GM12878 (cell line): ENCODE measurements at places on chromosomes 13 and 19. TPM values are rescaled to one million over a fixed set of nuclear protein-coding genes. Genes with fewer than 3 reads are reported as not detected.

Gene HAUS5
- 30.3 and 31.3 TPM in 2 replicates for polyA plus RNA-seq

Gene ZNF135
- polyA plus RNA-seq = not detected in 2 replicates

GRCh38 chr19:9645472-9645871, 24.4 kb upstream of the ZNF561 start:
- no peaks in the 10 kb centered on the region for H3K27me3 ChIP-seq
- H3K4me3 ChIP-seq = no peak overlapping the region
- no peaks in the 10 kb centered on the region for H3K4me1 ChIP-seq
- H3K27ac ChIP-seq = no peak overlapping the region
- DNase-seq = no peak
- peaks cover 1% of the 10 kb centered on the region; the same call in 1 of the 2 replicates for H3K36me3 ChIP-seq

DNA sequence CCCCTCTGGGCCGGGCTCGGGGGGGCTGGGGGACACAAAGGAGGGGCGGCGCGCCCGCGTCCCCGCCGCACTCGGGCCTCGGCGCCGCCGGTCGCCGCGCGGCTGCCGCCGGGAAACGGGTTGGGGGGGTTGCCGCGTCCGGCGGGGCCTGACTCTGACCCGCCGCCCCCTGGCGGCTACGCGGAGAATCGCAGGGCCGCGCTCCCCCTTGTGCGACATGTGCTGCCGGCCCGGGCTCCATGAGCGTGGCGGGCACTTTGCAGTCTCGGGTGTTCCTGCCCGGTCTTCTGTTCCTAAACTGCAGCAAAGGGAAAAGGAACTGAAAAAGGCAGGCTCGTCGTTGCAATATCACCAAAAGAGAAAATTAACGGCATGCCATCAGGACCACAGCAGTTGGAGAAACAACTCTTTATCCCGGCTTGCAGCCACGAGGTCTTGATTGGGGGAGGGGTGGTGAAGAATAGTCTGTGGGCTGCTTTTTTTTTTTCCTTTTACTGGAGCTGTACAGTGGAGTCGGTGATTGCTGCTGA, 1.5 kb downstream of the MIR17HG start:
- peak overlapping the region; percentile 91 for H3K4me3 ChIP-seq
- no peaks in the 10 kb centered on the region for H3K27me3 ChIP-seq
- peaks cover 6% of the 10 kb centered on the region; the same call in 1 of the 2 replicates for H3K4me1 ChIP-seq
- H3K27ac ChIP-seq = peak overlapping the region; percentile 86
- peak; percentile 43 for DNase-seq

Gene PRTN3
- not detected in 2 replicates for polyA plus RNA-seq

GRCh38 chr19:12944104-12944674, 1.5 kb upstream of the RAD23A start:
- H3K4me1 ChIP-seq = peaks cover 50% of the 10 kb centered on the region
- H3K27ac ChIP-seq = peak overlapping the region; percentile 72
- peaks cover 33% of the 10 kb centered on the region for H3K36me3 ChIP-seq
- no peak for DNase-seq
- no peaks in the 10 kb centered on the region for H3K27me3 ChIP-seq
- H3K4me3 ChIP-seq = peak overlapping the region; percentile 54; the same call in 1 of the 2 replicates

GRCh38 chr13:111659219-111659775, 338.9 kb downstream of the TEX29 start:
- H3K27ac ChIP-seq = no peak overlapping the region
- DNase-seq = no peak
- no peak overlapping the region for H3K4me3 ChIP-seq
- no peaks in the 10 kb centered on the region for H3K4me1 ChIP-seq
- H3K36me3 ChIP-seq = no peaks in the 10 kb centered on the region

Gene HCN2
- polyA plus RNA-seq = not detected in 2 replicates

- H3K27me3 ChIP-seq = no peaks in the 10 kb centered on the region
- no peak overlapping the region for H3K27ac ChIP-seq
- no peak overlapping the region for H3K4me3 ChIP-seq
- no peaks in the 10 kb centered on the region for H3K36me3 ChIP-seq
- no peak for DNase-seq
- no peaks in the 10 kb centered on the region for H3K4me1 ChIP-seq
These were observed 32.2 kb upstream of the TNFAIP8L1 start for GRCh38 chr19:4606921-4607678.

GRCh38 chr13:33169273-33169980, 116.1 kb downstream of the STARD13 start:
- DNase-seq = no peak
- no peak overlapping the region for H3K27ac ChIP-seq

GRCh38 chr13:81683521-81683920, 1342.6 kb upstream of the SPRY2 start:
- no peaks in the 10 kb centered on the region for H3K36me3 ChIP-seq
- no peak overlapping the region for H3K4me3 ChIP-seq
- no peaks in the 10 kb centered on the region for H3K4me1 ChIP-seq
- H3K27ac ChIP-seq = no peak overlapping the region

GRCh38 chr19:33110137-33110910, 21.6 kb upstream of the WDR88 start:
- DNase-seq = no peak
- no peak overlapping the region for H3K4me3 ChIP-seq
- H3K27me3 ChIP-seq = no peaks in the 10 kb centered on the region
- H3K27ac ChIP-seq = no peak overlapping the region

Gene OVOL3
- not detected in 2 replicates for polyA plus RNA-seq

GRCh38 chr13:113528813-113529180, 38.3 kb upstream of the DCUN1D2 start:
- no peaks in the 10 kb centered on the region for H3K4me1 ChIP-seq
- peaks cover 4% of the 10 kb centered on the region; the same call in 1 of the 2 replicates for H3K36me3 ChIP-seq
- no peak overlapping the region for H3K4me3 ChIP-seq
- DNase-seq = no peak
- no peak overlapping the region for H3K27ac ChIP-seq
- no peaks in the 10 kb centered on the region for H3K27me3 ChIP-seq

DNA sequence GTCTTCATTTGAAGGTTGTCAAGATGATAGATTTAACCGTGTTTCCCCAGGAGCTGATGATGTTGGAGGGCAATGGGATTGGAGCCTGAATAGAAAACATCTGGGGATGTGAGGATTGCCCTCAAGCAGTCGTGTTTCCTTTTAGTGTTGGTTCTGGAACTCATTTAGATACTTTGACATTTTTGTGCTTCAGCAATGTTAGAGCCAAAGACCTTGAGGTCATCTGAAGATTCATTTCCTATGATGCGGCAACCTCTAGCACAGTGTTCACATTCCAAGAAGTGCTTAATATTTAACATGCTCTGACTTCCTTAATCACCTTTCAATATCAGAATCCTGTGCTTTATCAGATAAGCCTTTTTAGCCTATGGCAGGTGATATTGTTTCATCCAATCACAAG, 82.7 kb downstream of the SLC10A2 start:
- H3K36me3 ChIP-seq = no peaks in the 10 kb centered on the region
- H3K27me3 ChIP-seq = no peaks in the 10 kb centered on the region
- no peak overlapping the region for H3K27ac ChIP-seq
- DNase-seq = no peak
- H3K4me1 ChIP-seq = no peaks in the 10 kb centered on the region
- H3K4me3 ChIP-seq = no peak overlapping the region

DNA sequence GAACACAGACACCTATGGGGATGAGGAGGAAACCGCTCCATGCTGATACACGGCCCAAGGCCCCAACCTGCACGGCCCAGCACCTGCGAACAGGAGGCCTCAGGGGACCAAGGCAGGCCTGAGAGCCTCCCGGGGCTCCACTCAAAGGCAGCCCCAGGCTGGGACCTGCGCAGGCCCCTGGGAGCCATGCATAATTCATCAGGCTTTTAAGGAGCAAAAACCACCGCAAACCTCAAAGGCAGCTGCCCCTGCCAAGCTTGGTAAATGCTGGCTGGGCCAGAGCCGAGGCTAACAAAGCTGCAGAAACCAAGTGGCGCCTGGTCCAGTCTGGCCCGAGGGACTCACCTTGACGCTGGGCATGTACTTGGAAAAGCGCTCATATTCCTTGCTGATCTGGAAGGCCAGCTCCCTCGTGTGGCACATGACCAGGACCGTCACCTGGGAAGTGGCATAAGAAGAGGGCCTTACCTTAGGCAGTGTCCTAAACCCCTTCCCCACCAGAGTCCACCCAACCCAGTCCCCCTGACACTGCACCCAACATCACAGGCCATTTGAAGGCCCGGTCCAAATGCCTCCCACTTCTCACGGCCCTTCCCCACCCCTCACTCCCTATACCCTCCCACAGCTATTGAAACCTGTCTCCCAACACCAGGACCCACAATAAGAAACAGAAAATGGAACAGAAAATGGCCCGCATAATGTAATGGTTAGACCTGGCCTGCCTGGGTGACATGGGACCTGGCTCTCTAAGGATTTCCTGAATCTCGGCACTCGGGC, 7.8 kb downstream of the DDX39A start:
- H3K4me1 ChIP-seq = peaks cover 17% of the 10 kb centered on the region
- H3K27me3 ChIP-seq = no peaks in the 10 kb centered on the region
- DNase-seq = no peak
- no peak overlapping the region for H3K4me3 ChIP-seq
- H3K36me3 ChIP-seq = peaks cover 38% of the 10 kb centered on the region

DNA sequence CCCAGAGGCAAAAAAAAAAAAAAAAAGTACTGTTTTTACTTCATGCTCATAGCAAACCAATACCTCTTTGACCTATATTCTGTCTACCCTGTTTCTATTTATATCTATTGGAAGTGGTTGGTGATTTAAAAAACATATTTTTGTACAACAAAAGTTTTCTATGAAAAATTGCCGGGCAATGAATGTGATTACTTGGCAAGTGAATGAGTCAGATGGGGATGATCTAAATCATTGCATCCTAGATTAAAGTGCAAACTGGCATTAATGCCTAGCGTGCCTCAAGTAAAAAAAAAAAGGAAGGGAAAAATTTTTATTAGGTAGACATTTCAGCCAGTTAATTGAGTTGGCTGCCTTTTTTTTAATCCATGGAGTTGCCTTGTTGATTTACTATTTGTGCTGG, 500.6 kb downstream of the KCTD12 start:
- H3K36me3 ChIP-seq = no peaks in the 10 kb centered on the region
- H3K4me3 ChIP-seq = no peak overlapping the region
- H3K27ac ChIP-seq = no peak overlapping the region
- no peaks in the 10 kb centered on the region for H3K27me3 ChIP-seq

GRCh38 chr19:11560404-11561051, 1.5 kb upstream of the ELOF1 start:
- no peaks in the 10 kb centered on the region for H3K36me3 ChIP-seq
- peak overlapping the region; percentile 60 for H3K27ac ChIP-seq
- peak overlapping the region; percentile 83 for H3K4me3 ChIP-seq
- peaks cover 3% of the 10 kb centered on the region for H3K4me1 ChIP-seq
- DNase-seq = peak; percentile 83

DNA sequence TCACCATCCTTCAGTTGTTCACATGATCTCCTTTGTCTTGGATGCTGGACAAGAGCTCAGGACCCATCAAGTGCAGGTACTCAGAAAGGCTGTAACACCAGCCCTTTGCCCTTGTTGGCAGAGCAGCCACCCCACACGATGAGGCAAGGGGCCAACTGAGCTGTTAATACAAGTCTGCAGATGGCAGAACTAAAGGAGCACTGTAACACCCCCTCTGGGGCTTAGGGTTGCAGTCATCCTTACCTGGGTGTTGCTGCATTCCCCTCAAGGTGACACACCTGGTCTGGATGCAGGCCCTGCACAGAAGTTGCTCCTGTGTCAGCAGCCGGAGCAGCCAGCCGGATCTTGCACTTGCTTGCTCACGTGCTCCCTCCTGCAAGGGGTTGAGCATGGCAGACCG, 52.0 kb downstream of the STARD13 start:
- no peak overlapping the region for H3K27ac ChIP-seq
- no peak overlapping the region for H3K4me3 ChIP-seq
- no peaks in the 10 kb centered on the region for H3K27me3 ChIP-seq
- H3K36me3 ChIP-seq = no peaks in the 10 kb centered on the region
- no peaks in the 10 kb centered on the region for H3K4me1 ChIP-seq

GRCh38 chr19:14402332-14403144, 16.6 kb downstream of the DDX39A start:
- peaks cover 5% of the 10 kb centered on the region; the same call in 1 of the 2 replicates for H3K4me1 ChIP-seq
- peaks cover 16% of the 10 kb centered on the region for H3K36me3 ChIP-seq
- no peaks in the 10 kb centered on the region for H3K27me3 ChIP-seq
- H3K4me3 ChIP-seq = no peak overlapping the region

Gene MAMSTR
- polyA plus RNA-seq = 0.33 and 0.57 TPM in 2 replicates

DNA sequence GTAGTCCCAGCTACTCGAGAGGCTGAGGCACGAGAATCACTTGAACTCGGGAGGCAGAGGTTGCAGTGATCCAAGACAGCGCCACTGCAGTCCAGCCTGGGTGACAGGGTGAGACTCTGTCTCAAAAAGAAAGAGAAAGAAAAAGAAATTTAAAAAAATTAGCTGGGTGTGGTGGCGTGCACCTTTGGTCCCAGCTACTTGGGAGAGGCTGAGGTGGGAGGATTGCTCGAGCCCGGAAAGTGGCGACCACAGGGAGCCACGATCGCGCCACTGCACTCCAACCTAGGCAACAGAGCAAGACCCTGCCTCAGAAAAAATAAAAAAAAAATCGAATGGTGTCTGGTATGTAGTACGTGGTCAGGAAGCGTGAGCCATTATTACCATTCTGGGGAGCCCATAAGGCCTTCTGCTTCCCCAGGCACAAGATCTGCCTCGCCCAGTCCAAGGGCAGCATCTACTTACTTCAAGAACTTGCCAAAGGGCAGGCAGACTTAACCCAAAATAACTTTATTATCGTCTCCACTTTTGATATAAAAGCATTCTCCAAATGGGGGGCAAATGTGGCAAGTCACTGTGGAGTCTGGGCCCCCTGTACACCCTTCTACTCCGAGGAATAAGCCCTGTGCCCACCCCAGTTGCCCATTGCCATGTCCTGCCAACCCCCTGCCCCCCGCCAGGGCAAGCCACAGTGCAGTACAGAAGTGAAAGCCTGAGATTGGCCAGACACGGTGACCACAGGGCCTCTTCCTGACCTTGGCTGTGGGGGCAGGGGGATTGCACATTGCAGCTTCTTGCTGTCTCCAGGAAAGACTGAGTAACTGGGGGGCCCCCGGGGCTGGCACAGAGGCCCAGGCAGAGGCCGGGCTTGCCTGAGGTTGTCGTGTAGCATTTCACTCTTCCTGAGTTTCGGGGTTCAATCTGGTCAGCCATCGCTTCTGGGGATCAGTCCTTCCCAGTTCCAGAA, 12.6 kb downstream of the CCL25 start:
- no peak overlapping the region for H3K4me3 ChIP-seq
- no peaks in the 10 kb centered on the region for H3K27me3 ChIP-seq
- no peaks in the 10 kb centered on the region for H3K36me3 ChIP-seq
- peaks cover 10% of the 10 kb centered on the region for H3K4me1 ChIP-seq

- no peaks in the 10 kb centered on the region for H3K4me1 ChIP-seq
- H3K4me3 ChIP-seq = no peak overlapping the region
- no peak for DNase-seq
- H3K27me3 ChIP-seq = no peaks in the 10 kb centered on the region
- no peaks in the 10 kb centered on the region for H3K36me3 ChIP-seq
These were observed 51.6 kb downstream of the UFM1 start for GRCh38 chr13:38401276-38401675.

Gene IGFL1
- polyA plus RNA-seq = not detected in 2 replicates

Gene BCAM
- not detected in 2 replicates for polyA plus RNA-seq

- no peak overlapping the region for H3K4me3 ChIP-seq
- H3K27me3 ChIP-seq = no peaks in the 10 kb centered on the region
- no peaks in the 10 kb centered on the region for H3K36me3 ChIP-seq
- DNase-seq = no peak
- H3K27ac ChIP-seq = no peak overlapping the region
These were observed 11.0 kb upstream of the EPSTI1 start for GRCh38 chr13:43003010-43003409.

Gene DYRK1B
- 2.5 and 2.9 TPM in 2 replicates for polyA plus RNA-seq
